T-helper 2 cell (primary cell): ENCODE measurements at places on chromosomes 12 and 14.

GRCh38 chr12:24023081-24023480, 73.6 kb upstream of the SOX5 start:
- no peak for DNase-seq

- DNase-seq: no peak
Observed at GRCh38 chr12:107091381-107091780, 2.0 kb downstream of the CRY1 start.

DNA sequence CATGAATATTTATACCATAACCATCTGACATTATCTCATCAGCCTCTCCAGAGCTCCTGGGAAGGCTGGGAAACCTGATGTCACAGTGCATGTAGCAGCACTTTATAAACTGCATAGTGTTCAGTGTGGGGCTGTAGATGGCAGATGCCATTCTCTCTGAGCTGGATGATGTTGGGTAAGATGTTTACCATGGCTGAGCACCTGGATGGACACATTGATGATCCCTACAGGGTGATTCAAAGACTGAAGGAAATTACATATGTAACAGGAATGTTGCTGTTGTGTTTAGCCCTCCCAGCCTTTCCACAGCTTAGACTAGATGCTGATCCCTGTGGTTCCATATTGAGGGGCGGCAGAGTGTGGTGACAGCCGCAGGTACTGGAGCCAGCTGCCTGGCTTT, 37.4 kb downstream of the IFT43 start:
- no peak for DNase-seq

- DNase-seq: no peak
Observed at GRCh38 chr12:111410431-111411184, 4.9 kb downstream of the SH2B3 start.

DNA sequence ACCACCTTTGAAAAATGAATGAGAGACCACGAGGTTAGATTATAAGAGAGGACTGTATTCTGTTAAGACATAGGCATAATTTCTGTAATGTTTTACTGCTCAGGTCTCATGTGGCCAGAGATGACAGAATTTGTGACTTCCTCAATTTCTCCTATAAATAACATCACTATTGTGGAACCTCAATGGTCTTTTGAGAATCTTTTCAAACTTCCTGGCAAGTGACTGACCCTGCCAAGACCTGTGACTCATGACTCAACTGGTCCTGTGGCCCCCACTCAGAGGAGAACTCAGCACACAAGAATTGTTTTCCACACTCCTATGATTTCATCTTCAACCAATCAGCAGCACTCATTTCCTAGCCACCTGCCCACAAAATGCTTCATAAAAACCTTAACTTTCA, 508.2 kb upstream of the ATP2B1 start:
- DNase-seq: no peak
